Stimulated activated CD4-positive, alpha-beta T cell treated with anti-CD3 and anti-CD28 coated beads, Interleukin-1b, Interleukin-23, amount 100 ng/mL, for 1 hour (primary cell): ENCODE measurements at places on chromosomes 6 and 20.

DNA sequence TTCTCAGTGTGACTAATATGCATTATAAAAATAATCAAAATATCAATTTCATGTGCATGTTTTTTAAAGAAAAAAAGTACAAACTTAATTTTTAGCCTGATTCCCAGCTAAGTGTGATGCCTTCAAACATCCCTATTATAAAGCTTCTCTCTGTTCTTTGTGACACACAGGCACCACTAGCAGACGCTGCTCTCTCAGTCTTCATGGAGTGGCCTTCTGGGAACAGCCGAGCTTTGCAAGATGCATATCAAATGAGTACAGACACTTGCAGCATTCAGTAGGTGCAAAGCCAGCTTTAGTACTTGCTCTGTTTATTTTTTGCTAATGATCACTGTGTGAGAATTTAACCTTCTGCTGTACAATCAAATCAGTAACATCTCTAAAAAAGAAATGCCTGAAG is 340.0 kb downstream of the ADGRB3 start:
- DNase-seq: no peak

DNA sequence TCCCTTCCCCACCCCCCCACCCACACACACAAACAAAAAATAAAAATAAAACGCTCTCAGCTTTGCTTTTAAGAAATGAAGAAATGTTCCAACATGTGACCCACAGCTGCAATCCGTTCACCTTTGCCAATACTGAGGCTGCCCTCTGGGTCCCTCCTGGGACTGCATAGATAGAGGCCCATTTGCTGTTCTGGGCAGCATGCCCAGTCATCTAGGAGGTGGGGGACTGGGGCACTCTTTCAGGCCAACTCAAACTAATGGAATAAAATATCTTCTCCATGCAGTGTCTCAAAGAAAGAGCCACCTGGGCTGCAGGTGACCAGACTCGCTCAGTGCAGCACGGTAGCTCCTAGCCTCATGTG is 79.9 kb downstream of the SLC22A3 start:
- DNase-seq: no peak

- no peak for DNase-seq
Measured at GRCh38 chr20:24768713-24769601, 180.1 kb upstream of the CST7 start.

DNA sequence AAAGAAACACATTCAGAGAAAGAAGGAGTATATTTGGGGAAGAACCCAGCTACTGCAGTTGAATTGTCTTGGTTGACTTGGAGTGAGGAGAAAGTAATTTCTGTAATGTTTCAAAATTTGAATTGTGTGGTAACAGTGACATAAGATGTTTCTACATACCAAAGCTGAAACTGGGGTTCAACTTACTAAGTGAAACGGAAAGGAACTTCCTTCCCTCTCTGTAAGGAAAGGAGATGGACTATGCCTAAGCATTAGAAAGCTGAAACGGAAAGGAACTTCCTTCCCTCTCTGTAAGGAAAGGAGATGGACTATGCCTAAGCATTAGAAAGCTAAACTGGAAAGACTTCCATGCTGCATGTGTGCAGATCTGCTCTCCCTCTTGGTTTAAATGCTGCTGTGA is 46.0 kb downstream of the HUS1B start:
- DNase-seq: no peak

DNA sequence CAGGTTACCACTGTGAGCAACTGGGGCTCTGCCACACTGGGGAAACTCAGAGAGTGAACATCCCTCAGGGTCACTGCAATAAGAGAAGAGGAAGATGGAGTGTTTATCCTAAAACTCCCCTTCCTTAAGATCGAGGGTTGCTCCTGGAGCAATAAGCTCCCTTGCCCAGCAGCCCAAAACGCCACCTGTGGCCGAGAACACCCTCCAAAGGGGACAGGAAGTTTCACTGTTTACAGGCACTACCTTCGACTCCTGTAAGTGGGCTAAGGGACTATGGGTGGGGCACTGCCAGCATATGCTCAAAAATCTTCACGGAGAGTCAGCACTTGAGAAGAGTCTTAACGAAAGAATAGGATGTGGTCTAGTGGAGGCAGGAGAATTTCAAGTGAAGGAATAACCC is 132.5 kb downstream of the FAXC start:
- no peak for DNase-seq

- no peak for DNase-seq
Measured at GRCh38 chr6:137202078-137202477, 17.1 kb downstream of the IFNGR1 start.

DNA sequence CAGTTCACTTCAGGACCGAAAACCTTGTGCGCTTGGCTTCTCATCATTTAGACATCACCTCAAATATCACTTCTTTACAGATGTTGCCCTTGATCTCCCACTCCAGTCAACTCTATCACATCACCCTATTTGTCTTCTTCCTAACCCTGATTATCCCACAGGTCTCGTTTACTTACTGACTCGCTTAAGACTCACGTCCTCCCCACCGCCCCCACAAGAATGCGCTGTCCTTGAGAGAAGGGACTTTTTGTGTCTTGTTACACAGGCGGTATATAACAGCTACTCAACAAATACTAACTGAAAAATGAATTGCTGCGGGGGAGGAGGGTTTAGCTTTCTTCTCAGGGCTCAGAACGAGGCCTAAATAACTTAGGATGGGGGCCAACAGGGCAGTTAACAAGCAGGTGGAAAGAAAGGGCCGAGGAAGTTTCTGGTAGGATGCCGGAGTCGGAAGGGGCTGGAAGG is 527 bp downstream of the TOMM34 start:
- DNase-seq: no peak

DNA sequence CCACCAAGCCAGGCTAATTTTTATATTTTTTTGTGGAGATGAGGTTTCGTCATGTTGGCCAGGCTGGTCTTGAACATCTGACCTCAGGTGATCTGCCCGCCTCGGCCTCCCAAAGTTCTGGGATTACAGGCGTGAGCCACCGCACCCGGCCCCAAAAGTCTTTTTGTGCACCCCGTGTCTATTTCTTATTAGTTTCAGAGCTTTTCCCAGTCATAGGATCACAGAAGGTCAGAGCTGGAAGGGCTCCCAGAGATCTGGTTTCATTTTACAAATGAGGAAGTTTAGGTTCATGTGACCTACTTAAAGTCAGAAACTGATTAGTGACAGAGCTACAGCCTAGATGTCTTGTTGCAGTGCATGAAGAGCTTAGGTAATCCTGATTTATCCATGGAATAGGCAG is 1.6 kb upstream of the OGFRL1 start:
- no peak for DNase-seq

GRCh38 chr20:32358883-32359632 is 927 bp downstream of the ASXL1 start:
- peak; percentile 62 for DNase-seq

DNA sequence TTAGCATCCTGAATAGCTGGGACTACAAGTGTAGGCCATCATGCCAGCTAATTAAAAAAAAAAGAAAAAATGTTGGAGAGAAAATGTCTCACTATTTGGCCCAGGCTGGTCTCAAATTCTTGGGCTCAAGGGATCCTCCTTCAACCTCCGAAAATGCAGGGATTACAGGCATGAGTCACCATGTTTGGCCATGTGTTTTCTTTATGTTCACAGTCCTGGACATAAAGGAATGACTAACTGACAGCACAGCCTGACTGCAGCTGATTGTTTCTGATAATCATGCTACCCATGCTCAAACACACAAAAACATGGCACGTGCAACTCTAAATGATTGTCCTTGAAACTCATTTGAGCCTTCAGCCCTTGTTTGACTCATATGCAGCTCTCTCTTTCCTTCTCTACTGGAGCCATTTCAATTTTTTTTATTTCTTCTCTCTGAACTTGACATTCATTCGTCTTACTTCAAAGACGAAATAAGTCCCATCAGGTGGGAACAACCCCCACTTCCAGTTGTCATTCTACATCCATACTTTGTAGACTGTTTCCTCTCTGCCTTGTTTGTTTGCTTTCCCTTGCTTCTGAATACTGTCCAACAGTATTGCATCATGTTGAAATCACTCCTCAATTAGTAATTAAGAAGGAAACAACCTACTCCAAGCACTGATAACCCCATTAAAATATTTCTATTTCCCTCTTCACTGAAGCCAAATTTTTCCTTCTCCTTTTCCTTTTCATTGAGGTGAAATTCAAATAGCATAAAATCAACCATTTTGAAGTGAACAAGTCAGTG is 413.0 kb downstream of the BMP2 start:
- DNase-seq: no peak

- no peak for DNase-seq
Measured at GRCh38 chr6:112881828-112882780, 535.0 kb downstream of the RFPL4B start.

- no peak for DNase-seq
Measured at GRCh38 chr6:139550361-139550760, 175.9 kb upstream of the CITED2 start.

GRCh38 chr20:1491281-1491840 is at the start of gene SIRPB2:
TSS of gene SIRPB2 (minus strand) at chr20:1491420. CDS start at chr20:1491359, 61 bp downstream.
- no peak for DNase-seq

DNA sequence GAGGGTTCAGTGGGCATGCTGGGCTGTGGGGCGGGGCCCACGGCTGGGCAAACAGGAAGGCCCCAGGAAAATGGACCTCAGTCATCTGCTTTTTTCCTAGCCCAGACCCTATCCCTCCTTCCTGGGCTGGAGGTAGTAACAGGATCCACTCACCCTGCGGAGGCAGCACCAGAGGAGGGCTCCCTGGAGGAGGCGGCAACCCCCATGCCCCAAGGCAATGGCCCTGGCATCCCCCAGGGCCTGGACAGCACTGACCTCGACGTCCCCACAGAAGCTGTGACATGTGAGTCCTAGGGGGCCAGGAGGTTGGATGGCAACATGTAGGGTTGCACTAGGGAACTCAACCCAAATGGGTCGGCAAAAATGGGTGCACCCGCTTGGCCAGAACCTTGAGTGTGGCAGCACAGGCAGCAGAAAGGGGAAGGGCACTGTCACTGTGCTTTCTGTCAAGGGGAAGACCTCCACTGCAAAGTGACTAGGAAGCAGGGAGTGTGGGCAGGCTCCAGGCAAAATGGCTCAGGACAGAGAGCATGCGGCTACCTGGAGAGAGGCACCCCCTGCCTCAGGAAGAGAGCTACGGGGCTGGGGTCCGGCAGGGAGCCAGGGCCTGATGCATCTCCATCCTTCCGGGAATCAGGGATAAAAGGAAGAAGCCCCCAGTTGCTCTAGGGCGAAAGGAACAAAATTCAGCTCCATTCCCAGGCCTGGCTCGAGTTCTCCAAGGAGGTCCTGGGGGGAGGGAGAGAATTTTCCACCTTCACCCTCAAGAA is 7.9 kb downstream of the MDFI start:
- DNase-seq: no peak

GRCh38 chr6:133837801-133838349 is 51.0 kb upstream of the TCF21 start:
- no peak for DNase-seq

GRCh38 chr6:130473886-130474285 is 108.1 kb downstream of the TMEM200A start:
- DNase-seq: no peak

GRCh38 chr6:89467437-89467836 is 34.5 kb downstream of the ANKRD6 start:
- no peak for DNase-seq

- DNase-seq: no peak
Measured at GRCh38 chr20:19934792-19935491, 82.2 kb upstream of the NAA20 start.

- DNase-seq: no peak
Measured at GRCh38 chr20:62925420-62926228, 681 bp downstream of the DIDO1 start.

DNA sequence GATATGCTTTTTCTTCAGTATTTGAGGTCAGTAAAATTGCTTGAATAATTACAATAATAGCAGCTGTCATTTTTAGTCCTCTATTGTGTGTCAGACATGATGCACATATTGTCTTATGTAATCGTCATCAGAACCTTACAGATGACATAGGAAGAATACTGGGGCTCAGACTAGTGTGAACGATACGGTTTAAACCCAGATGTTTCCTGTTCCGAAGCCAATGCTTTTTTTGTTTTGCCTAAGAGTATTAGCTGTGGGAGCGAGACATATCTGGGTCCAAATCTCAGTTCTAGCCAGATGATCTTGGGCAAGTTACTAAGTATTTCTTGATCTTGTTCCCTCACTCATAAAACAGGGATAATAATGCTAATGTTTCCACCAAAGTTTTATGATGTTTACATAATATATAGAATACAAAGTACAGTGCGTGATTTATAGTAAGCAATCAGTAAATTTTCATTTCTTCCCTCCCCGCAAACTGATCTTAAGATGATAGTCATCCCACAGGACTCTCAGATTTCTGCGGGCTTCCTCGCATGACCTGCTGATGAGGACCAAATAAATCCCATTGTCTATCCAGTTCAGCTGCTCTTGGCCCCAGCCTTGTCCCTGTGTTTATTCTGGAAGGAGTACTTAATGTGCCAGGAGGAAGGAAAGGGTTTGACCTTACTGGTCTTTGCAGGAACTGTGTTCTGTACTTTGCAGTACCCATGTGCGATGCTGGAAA is 98.2 kb downstream of the CAP2 start:
- DNase-seq: no peak

GRCh38 chr6:150622941-150623874 is 23.5 kb downstream of the PLEKHG1 start:
- no peak for DNase-seq

- DNase-seq: no peak
Measured at GRCh38 chr6:106609699-106610098, 19.6 kb downstream of the RTN4IP1 start.

DNA sequence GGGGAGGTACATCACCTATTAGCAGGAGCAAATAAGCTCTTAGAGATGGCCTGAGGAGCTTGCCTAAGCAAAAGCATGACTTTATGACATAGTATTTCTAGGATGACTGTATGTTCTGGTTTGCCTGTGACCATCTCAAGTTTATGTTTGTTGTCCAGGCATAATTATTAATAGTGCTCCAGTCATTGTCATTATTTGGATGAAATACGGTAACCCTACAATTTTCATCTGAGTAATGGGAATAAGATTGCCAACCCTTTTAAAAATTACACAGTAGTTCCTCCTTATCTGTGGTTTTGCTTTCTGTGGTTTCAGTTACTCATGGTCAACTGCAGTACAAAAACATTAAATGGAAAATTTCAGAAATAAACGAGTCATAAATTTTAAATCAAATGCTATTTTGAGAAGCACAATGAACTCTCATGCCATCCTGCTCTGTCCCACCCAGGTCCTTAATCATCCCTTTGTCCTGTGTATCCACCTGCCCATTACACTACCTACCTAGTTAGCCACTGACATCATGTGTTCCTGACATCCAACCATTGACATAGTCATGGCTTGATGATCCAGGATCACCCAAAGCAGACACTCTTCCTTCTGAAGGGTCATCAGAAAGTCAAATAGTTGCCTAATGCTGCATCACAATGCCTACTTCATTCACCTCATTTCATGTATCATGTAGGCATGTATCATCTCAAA is 27.0 kb upstream of the TFB1M start:
- no peak for DNase-seq

GRCh38 chr6:79538106-79538971 is 1.1 kb upstream of the LCA5 start:
- DNase-seq: no peak

DNA sequence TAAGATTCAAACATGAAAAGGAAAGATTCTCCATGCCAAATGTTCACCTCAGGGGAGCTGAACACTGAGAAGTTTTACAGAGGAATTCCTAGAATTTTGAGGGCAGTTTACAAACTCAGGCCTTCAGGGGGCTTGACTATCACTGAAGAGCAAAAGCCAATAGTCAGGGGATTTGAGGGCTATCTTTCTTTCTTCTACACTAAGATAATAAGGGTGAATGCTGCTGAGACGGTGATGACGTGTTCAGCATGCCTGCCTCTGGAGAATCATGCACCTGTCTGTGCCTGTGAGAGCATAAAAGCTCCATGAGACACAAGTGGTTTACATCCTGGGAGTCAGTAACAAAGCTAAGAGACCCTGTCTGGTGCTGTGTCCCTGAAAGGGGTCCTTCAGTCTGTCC is 1085.6 kb downstream of the KIF16B start:
- DNase-seq: no peak

GRCh38 chr6:53058388-53059195 is 6.6 kb upstream of the FBXO9 start:
- DNase-seq: no peak
